ENCODE measurements at places on chromosomes 4 and X.

GRCh38 chr4:40918330-40918729 is 168.6 kb downstream of the NSUN7 start:
- peak; percentile 86 for DNase-seq

DNA sequence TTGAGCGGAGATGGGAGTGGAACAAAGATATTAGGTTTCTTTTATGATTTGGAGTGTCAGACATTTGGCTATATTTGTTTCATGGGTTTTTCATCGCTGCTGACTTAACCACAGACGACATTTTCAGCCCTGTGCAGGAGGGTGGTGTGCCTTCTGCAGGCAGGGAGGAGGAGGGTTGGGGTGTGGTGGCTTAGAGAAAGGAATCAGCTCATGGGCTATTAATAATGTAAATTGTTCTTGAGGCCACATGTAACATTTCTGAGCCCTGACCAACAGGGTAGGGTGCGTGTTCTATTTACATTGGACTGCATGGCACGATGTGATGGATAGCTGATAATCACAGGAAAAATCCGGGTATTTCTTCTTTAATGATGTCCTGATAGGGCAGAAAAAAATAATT is 67.6 kb downstream of the POLA1 start:
- DNase-seq = no peak

- no peak for DNase-seq
Observed at GRCh38 chrX:37759878-37760418, 19.9 kb upstream of the CYBB start.

DNA sequence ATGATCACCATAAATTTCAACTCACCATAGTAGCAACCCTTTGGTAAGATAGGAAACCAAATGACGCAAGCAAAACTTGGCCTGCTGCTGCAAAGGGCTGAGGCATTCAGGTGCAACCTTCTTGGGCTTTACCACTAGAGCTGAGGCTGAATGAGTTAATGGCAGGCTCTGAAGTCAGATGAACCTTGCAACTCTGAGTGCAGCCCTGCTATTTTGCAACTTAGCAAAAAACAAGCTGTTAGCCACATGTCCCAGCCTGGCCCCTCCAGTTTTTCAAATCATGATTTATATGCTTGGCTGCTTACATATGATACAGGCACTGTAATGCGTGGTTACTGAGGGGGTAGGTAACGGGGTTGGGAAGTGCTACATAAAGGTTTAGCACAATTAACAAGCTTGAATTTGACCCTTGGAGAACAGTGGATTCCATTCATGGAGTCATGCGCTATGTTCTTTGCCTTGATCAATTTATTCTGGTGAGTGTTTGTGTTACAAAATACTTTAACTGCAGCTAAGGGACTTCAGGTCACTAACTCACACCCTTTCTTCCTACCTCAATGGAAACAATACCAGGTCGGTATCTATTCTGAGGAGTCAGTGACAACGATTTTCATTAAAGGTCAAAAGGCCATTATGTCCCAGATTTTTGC is 80.5 kb upstream of the PPARGC1A start:
- DNase-seq = no peak

GRCh38 chr4:83011689-83012199 is 1.1 kb upstream of the LIN54 start:
- DNase-seq = no peak
